ENCODE measurements at places on chromosomes 13 and 19. TPM values are rescaled to one million over a fixed set of nuclear protein-coding genes. Genes with fewer than 3 reads are reported as not detected.

GRCh38 chr13:50318887-50319286 lies 303.6 kb downstream of the KCNRG start:
- DNase-seq = no peak

DNA sequence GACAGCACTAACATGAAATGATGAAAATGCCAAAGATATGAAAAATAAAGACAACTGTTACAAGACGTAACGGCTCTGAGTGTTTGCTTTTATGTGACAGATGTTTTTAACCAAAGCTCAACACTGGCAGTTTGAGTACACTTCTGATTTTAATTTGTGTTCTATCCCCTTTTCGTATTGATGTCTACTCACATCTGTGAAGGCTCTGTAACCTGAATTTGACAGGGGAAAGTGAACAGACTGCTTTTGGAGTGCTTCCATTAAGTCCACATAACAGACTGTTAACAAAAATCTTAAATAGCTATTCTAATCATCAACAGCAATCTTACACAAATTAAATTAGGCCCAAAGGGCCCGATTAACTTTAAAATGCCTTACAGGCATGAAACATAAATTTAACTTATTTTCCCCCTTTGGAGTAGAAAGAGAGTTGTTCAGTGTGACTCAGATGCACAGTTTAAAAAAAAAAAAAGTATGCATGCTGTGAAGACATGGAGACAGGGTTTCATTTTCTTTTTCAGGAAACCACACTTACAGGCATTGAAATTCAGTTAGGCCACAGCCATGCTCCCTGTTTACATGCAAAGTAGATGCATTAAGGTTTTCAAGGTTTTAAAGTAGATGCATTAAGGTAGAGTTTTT lies 16.3 kb upstream of the RNASEH2B start:
- DNase-seq = peak; percentile 63

- no peak for DNase-seq
Observed at GRCh38 chr13:24842549-24843274, 78.7 kb downstream of the RNF17 start.

DNA sequence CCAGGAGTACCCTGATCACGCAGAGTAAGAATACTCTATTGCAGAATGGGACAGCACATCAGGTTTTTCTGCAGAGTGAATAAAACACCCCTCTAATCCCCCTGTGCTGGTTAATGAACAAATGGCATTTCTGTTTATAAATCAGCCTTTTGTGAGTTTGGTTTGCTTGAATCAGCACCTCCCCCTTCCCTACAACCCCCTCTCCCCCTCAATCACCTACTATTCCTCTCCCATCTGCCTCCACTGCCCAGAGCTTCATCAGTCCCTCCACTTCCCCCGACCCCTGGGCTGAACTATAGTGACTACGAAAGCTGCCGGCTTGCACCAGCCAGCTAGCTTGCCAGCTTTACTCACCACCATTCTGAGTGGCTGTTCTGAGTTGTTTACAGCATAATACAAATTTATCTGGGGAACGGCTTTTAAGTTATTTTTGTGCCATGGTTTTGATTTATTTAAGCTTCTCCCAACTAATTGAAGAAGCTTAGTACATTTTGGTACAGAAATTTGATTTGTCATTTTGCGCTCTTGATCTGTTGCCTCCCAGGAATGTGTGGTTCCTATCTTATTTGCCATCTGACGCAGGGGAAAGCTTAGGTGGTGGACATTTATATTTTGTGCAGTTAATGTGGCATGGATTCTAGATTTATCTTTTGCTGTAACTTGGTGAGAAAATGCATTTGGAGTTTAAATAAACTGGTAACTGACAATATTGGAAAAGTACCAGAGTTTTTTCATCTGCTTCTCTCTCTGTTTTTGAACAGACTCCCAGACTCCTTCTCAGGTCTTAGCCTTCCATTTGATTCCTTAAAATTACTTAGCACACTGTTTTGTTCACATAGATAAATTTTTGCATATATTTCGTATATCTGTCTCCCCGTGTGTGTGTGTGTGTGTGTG lies 41.7 kb upstream of the WDFY2 start:
- no peak for DNase-seq

DNA sequence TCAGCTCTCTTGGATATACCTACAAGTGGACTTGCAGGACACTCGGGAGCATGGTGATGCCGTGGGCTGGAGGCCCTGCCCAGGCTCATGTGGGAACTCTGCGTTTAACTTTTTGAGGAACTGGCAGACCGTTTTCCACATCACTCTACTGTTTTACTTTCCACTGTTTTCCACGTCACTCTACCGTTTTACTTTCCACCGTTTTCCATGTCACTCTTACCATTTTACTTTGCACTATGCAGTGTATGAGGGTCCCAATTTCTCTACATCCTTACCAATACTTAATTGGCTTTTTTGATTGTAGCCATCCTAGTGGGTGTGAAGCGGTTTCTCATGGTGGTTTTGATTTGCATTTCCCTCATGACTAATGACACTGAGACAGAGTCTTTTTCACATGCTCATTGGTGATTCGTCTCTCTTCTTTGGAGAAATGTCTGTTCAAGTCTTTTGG lies 40.5 kb downstream of the GATAD2A start:
- no peak for DNase-seq

- peak; percentile 95 for DNase-seq
Observed at GRCh38 chr19:52535771-52536447, 8.4 kb downstream of the ZNF808 start.

- no peak for DNase-seq
Observed at GRCh38 chr13:26061947-26062346, 10.1 kb upstream of the SHISA2 start.

GPR180 gene
- 6.2 TPM for total RNA-seq

All from activated CD4-positive, alpha-beta T cell treated with anti-CD3 and anti-CD28 coated beads, Interleukin-2, amount 10 ng/mL, durations not matched to agents 7 days and 5 days (primary cell).